CD8-positive, alpha-beta memory T cell (primary cell): ENCODE measurements at places on chromosomes 3 and 15.
A peak's percentile ranks its signal among the peaks of the same experiment; 100 is the strongest.

DNA sequence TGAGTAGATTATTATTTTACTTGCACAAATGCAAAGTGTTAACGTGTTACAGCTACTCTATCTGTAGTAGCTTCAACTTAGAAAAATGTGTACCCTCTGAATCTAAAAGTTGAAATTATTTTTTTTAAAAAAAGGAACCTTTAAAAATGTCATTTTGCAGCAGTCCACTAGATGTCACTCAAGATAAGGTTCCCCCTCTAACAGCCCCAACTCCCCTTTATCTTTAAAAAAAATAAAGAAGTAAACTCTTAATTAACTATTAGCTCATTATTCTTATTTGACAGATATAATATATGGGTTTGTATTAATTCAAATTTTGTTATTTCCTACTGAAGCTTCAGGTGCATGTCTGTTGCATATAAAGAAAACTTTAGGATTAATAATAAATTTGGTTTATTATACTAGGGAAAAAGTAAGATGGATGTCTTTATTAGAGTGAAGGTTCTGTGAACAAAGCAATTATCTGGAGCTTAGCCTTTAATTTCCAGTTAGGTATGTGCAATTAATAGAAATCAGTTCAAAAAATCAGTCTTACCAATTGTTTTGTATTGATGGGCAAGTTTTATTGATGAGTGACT is 288.5 kb downstream of the VGLL3 start:
- DNase-seq = no peak

DNA sequence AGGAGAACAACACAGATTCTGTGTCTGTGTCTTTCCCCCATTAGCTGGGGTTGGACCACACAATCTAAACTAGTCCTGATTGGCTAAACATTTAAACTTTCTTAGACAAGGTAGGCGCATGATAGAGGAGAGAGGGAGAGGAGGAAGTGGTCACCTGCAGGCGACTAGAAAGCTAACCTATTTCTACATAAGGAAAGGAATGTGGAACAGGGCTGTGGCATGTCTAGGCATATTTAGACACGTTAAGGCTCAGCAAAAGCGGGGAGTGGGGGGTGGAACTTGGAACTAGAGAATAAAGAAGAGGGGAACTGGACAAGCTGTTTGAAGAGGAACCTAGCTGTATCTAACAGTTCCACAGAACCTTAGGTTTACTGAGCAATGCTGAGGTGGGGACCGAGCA is 12.8 kb downstream of the LRRC28 start:
- no peak for DNase-seq

DNA sequence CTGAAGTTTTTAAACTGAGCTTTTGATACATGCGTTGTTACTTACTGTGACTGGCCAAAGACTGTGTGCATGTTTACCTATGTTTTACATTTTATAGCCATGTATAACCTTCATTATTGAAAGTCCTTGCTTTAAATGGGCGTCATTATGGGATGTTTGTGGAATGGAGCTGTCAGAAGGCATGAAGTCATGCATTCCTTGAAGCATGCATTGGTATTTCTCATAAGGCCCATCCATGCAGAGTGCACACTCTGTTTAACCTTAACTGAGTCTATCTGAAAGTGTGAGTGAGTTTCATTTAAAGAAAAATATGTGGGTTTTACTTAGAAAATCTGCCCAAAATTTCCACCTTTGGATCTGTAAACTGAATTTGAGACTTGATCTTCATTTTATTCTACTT is 51.1 kb downstream of the PSMD6 start:
- DNase-seq = no peak

DNA sequence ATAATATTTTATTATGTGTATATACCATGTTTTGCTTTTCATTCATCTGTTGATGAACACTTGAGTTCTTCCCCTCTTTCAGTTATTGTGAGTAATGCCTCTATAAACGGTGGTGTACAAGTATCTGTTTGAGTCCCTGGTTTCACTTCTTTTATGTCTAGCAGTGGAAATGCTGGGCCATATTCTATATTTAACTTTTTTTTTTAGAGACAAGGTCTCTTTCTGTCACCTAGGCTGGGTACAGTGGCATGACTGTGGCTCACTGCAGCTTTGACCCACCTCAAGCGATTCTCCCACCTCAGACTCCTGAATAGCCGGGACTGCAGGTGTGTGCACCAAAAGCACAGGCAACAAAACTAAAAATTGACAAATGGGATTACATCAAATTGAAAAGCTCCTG is 19.9 kb downstream of the GOLM2 start:
- DNase-seq = no peak

GRCh38 chr3:23712656-23713559 is 92.8 kb upstream of the UBE2E1 start:
- DNase-seq = no peak

DNA sequence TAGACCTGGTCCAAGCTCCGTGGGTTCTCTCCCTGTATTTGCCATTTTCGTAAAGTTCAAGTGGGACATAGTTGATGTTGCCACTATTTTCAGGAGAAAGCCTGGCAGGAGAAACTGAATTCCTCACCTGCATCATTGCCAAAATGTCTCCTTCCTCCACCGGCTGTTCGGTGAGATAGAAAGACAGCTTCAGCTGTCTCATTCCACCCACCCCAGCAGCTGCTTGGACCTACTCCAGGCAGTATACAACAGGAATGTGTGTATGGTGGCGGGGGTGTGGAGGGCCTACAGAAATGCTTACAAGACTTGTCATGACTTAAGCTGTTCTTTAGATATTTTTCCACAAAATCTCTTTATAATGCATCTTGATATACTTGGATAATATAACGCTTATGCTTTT is 132.7 kb upstream of the RAP2B start:
- DNase-seq = no peak

DNA sequence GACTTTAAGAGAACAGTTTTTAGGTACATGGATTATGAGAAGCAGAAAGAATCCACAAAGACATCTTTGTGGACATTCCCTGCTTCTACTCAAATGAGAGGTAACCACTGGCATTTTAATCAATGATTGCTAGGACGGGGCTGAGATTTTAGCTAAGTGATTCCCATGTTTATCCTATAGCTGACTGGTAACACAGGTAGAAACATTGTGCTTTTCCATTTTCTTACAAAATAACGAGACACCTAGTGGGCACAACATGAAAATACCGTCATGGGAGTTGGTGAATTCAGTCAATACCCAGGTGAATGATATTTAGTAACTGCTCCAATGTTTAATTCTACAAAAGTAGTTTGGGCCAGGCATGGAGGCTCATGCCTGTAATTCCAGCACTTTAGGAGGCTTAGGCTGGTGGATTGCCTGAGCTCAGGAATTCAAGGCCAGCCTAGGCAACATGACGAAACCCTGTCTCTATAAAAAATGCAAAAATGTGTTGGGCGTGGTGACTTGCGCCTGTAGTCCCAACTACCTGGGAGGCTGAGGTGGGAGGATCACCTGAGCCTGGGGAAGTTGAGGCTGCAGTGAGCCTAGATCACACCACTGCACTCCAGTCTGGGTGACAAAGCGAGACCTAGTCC is 37.2 kb upstream of the DENND4A start:
- DNase-seq = peak; percentile 65

DNA sequence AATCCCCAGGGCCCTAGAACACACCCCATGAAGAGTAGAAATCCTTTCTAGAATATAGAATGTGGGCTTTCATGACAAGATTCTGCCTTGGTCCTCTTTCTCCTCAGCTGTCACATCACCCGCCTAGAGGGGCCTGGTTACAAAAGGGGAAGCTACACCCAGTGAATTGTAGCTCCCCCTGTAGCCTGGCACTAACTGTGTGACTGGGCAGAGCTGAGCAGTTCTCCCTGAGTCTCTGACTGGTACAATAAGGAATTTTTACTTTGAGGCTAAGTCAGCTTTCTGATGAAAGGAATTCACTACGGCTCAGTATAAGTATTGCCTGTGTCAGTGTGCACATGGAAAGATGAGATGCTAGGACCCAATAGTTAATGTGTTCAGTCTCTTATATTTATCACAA is 28.7 kb upstream of the ZNF148 start:
- no peak for DNase-seq

GRCh38 chr15:43901495-43901894 is 74.7 kb downstream of the WDR76 start:
- no peak for DNase-seq

DNA sequence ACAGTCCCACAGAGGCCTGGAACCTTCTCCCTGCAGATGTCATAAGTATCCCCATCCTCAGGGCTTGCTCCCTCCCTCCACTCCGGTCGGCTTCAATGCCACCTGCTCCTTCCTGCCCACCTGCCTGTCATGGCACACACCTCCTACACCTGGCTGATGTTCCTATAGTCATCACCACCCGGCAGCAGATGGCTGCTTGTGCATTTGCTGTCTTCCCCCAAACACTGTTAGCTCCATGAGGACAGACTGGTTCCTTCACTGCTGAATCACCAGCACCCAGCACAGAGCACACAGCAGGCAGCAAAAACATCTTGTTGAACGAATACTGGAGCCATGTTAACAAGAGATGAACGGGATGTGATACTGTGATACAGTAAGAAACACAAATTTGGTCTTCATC is 14.8 kb downstream of the TARS3 start:
- no peak for DNase-seq

DNA sequence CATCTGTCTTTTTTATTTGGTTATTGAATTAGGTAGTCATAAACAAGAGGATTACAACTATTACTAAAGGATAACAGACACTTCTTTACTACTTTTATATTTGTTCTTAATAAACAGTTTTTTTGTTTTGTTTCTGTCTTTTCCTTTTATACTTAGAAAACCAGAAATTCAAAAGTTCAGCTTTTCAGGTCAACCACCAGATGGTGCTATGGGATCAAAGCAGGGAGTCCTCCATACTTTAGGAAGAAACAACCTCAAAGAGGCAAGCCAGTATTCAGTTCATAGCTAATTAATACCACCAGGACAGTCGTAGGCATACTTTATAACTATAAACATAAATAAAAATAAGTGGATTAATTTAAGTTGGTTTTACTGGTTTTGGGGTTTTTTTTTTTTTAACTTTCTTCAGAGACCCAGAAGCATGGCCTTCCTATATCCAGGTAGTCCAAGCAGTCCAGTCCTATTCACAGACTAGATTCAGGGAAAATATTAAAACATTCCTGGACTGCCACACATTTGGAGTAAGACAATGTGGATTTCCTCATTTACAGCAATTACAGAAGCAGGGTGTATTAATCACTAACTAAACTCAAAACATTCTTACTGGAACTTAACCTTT is 16.0 kb upstream of the EID1 start:
- peak; percentile 3 for DNase-seq

GRCh38 chr3:129611812-129612533 is 5.5 kb upstream of the PLXND1 start:
- DNase-seq = no peak

DNA sequence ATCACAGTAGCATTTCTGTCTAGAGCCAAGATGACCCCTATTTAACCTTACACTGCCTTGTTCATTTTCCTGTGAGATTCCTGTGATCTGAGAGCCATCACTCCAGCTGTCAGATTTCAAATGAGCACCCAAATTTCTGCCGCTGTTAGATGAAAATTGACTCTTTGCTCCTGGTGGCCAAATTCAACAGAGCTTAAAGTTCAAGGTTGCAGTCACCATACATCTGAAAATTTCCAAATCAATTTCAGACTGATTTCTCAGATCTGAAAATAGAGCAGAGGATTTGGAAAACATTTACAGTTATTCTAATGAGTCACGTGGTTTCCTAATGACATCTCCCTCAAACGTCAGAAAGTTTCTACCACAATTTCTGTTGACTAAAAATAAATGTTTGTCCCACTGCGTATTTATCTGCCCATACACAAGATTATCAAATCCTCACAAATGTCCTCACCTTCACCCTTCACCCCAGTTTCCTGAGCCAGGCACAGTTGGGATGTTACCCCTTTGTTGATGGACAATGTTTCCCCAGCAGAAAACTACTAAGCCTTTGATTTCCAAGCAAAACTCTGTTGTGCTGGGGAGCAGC is 16.4 kb downstream of the HDC start:
- DNase-seq = no peak

DNA sequence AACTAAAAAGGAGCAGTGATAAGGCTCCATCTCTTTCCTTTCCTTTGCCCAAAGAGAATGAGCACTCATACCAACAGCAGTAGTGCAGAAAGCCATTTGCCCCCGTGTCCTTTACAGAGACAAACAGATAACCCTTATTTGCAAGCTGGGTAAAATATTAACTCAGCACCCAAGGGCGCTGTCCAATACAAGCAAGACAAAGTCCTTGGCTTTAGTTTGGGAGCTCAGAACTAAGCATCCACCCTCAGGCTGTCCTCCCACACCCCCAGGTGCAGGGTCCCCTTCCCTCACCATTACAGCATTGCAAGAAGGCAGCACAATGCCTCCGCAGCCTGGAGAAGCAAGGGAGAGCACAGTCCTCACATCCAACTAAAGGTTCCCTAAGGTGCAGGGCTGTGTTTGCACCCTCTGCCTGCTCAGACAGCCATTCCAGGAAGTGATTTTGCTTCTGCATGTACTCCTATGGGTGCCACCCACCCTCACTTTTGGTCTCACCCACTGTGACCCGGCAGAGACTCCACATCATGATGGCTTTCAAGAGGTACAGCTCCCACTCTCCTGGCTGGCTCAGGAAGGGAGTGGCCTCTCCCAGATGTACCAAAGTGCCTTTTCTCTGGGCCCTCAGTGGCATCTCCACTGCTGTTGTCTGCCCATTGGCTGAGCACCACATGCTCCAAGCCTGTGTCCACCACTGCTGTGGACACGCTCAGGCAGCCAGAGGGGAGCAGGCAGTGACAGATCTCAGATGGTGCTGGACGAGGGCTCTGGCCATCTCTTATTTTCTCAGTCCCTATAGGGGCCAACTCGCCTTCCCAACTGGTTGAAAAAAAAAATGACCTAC is 34.1 kb upstream of the HES1 start:
- DNase-seq = no peak

DNA sequence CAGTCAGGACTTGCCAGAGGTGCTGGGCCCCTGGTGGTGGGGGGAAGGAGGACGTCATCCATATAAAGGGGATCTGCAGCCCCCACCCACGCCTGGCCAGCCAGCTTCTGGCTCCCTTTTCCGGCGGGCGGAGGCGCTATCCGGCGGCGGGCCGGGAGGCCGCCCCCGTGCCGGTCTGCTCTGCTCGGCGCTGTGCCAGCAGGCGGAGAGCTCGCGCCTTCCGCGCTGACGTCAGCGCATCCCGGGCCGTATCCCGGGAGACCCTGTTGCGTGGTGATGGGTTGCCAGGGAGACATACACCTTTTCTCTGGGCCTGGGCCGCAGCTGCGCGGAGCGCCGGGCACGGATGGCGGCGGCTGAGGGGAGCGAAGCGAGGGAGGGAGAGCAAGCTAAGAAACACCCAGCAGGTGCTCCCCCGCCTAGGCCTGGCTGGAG is 1.1 kb downstream of the FAM131A start:
- DNase-seq = no peak

GRCh38 chr3:11095932-11096265 is 58.4 kb upstream of the HRH1 start:
- no peak for DNase-seq

- no peak for DNase-seq
These were observed 35.0 kb upstream of the CAPN3 start for GRCh38 chr15:42324308-42324707.

GRCh38 chr3:134527037-134527436 is 41.2 kb downstream of the CEP63 start:
- no peak for DNase-seq

DNA sequence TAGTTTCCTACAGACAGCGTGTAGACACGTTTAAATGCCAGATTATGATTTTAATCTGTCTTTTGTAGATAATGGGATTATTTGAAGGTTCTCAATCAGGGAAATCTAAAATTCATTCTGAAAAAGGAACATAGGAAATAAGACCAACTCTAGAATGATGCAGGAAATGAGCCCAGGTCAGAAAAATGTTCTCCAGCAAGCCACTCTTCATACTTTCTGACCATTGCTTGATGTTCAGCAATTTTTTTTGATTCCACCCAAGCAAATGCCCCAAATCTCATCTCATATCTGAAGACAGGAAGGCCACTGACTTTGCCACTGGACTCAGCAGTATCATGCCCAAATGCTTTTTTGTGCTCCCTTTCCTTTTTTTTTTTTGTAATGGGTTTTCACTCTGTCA is 373.4 kb downstream of the LPP start:
- DNase-seq = no peak
